Transverse colon (tissue), 4 donors: ENCODE measurements at places on chromosomes 6 and 20. TPM values are rescaled to one million over a fixed set of nuclear protein-coding genes. Genes with fewer than 3 reads are reported as not detected.

GRCh38 chr6:111736005-111736608 is 130.4 kb upstream of the TRAF3IP2 start:
- DNase-seq: no peak

DNA sequence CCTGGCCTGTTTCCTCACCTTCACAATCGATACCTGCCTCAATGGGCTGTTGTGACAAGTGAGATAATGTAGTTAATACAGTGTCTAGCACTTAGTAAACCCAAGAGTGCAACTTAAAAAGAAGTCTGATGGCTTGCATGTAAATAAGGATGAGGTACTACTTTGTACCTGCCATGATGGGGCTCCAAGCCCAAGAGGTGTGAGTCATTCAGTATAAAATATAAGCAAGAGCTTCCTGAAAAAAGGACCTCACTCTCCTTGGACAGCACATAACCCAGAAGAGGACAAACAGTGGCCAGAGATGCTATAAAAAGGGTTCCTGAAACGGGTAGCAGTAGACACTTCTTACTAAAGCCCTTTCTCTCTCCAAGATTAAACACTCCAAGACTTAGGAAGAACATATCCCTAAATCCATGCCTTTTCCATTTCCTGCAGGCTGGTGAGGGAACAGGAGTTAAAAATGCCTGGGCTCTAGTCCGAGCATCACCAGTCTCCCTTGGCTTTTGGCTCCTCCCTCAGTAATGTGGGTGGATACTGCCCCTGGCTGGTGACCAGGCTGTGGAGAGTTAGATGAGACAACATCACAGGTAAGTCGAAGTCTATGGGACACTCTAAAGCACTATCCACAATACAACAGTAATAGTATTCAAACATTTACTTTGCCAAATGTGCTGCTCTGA is 4.3 kb downstream of the UBE2V1 start:
- DNase-seq: no peak

- no peak for DNase-seq
Observed at GRCh38 chr6:35797837-35798526, 859 bp upstream of the CLPS start.

DNA sequence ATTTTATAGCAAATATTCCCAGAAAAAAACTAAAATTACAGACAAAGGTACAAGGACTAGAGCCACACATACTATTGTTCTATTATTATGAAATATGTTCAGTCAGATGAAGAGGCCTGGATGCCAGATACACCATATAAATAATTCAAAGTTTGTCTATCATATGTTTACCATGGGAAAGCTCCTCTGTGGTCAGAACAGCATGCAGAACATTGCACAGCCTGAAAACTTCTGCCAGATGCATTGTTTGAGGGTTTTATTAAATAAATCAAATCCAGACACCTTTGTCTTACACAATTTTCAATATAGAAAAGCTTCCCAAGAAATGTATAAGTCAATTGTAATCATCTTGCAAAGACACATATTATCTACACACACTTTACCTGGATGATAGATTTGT is 35.0 kb upstream of the COL21A1 start:
- DNase-seq: no peak

DNA sequence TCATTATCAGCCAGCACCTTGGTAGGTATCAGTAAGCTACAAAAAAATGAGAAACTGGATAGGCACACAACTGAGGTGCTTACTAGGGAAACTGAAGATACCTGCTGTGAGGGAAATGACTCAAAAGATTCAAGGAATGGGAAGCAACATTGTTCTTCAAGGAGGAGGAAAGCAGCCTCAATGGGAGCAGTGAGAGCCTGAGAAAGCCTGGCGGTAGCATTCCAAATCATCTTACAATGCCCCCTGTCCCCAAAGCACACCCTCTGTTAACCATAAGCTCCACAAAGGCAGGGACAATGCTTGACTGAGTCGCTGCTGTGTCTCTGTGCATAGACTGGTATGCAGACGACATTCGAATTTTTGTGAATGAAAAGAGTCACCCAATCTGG is 10.6 kb downstream of the PKHD1 start:
- no peak for DNase-seq

GRCh38 chr20:60695226-60696000 is 556.6 kb upstream of the CDH4 start:
- no peak for DNase-seq

GRCh38 chr6:38612143-38612965 is 27.4 kb downstream of the BTBD9 start:
- no peak for DNase-seq

GRCh38 chr6:71310261-71310660 is 21.6 kb downstream of the OGFRL1 start:
- DNase-seq: no peak

GRCh38 chr6:37524025-37524969 is 24.6 kb upstream of the CCDC167 start:
- DNase-seq: no peak

DNA sequence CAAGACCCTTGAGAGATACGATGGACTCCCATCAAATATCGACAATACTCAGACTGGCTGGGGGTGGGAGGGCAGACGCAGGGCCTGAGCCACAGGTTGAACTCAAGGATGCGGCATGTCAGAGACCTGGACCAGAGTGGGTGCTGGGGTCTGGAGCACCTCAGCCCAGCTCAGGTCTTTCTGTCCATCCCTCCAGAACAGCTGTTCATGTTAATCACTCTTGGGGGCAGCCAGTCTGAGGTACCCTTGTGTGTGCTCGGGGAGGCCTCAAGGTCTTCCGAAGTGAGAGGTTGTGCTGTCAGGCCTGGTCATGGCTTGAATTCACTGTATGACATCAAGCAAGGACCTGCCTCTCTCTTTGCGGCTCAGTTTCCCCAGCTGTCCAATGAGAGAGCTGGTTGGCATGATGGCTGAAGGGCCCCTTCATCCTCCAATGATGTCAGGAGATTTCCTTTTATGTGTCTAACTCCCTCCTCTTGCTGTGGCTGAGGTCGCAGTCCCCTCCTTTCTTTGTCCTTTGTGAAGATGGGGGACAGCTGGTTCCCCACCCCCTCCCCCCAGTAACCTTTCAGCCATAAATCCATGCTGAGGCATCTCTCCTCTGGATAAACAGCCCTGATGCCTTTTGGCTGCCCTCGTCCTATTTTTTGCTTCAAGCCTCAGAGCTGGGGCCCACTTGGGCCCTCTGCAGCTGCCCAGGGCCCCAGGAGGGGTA is 15.3 kb downstream of the MYH7B start:
- DNase-seq: no peak

DNA sequence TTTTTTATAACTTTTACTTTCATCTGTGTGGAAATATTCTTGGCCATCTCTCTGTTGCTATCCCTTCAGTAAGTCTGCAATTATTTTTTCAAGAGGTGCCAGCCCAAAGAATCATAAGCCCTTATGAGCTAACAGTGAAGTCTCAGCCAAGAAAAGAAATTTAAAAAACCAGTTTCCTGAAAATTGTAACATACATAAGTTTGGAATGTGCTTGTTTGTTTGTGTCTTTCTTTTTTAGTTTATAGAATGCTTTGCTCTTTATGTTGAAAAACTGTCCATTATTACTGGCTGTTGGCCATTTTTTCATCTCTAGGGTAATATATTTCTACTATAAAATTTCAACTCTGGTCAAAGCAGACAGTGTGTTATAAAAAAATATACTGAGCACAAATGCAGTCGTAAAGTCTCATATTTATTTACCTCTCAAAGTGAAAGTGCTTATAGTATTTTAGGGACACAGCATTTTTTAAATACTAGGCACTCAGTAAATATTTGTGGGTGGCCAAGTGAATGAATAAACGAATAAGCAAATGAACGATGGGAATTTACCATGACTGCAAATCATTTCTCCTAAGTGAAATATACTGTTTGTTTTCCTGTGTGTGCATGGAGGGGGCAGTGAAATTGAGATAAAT is 659.7 kb downstream of the KIF16B start:
- no peak for DNase-seq

IRF4 gene
- total RNA-seq: 6.8 TPM

TFAP2B gene
- total RNA-seq: not detected

SMOC2 gene
- 5.8 TPM for total RNA-seq

GRIK2 gene
- 2.0 TPM for total RNA-seq

HSPA1B gene
- 471 TPM for total RNA-seq

MTRF1L gene
- 15.3 TPM for total RNA-seq

DNMT3B gene
- 0.55 TPM for total RNA-seq

GJA1 gene
- total RNA-seq: 11.6 TPM

RNF8 gene
- 2.2 TPM for total RNA-seq
